ENCODE measurements at places on chromosomes 7 and 10.

GRCh38 chr7:117630501-117630900 is 150.7 kb downstream of the CFTR start:
- DNase-seq, result no peak

- no peak for DNase-seq
Measured at GRCh38 chr7:12281038-12281437, 69.9 kb downstream of the TMEM106B start.

DNA sequence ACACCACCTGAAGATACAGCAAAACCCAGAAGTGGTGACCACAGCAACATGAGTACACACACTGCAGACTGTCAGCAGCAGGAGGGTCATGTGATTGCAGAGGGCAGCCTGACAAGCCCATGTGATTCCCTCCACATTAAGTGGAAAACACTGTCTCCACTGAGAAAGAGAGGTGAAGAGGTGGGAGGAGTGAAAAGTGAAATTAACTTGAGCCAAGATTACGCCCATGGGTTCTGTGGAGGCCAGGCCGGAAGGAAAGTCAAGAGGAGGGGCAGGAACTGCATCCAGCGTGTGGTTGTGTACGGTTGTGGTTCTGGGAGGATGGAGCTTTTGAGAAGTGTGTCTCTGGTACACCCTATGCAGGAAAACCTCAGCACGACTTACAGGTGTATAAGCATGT is 138.5 kb downstream of the PLXNA4 start:
- no peak for DNase-seq

DNA sequence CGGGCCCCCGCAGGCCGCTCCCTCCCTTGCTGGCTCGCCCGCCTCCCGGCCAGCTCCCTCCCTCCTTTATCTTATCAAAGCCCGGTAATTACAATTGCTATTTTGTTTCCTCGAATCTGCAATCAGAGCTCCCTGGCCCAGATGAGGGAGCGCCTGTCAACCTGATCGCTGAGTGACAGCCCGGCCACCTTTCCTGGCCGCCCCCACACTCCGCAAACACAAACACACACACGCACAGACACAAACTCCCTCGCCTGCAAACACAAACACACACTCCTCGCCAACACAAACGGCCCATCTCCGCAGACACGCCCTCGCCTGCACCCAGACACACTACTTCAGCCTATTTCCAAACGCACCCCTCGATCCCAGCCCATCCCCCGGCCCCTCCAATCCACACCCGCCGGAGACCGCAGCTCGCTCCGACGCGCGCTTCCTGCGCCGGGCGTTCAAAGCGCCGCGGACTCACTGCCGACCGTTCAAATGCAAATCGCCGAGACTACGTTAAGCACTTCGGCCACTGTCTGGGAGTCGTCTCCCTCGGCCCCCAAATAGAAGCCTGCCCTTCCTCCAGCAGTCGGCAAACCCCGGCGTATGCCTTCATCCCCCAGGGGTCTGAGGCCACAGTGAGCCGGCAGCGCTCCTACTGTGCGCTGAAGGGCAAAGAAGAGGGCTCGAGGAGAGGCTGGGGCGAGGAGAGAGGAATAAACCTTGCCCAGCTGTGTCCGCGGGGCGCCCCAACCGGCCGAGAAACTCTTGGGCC is 3.0 kb upstream of the FGF8 start:
- peak; percentile 26 for DNase-seq

GRCh38 chr10:21060626-21061025 is 163.5 kb upstream of the NEBL start:
- no peak for DNase-seq

GRCh38 chr10:6123532-6123931 is 34.7 kb downstream of the RBM17 start:
- DNase-seq, result no peak

GRCh38 chr7:137519947-137520346 is 176.4 kb upstream of the PTN start:
- DNase-seq, result no peak

DNA sequence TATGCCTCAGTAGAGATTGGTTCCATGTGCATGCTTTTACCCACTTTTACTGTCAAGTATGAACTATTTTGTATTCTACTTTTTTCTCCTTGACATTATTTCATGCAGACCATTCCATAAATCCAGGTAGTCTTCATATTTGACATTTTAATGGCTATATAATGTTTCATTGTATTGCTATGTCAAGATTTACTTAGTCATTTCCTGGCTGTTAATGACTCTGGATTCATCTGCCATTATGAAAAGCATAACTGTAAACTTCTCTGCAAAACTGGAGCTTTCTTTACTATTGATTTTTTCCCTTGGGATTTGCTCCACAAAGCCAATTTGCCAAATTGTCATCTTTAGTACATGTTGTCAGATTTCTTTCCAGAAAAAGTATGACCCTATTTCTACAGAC is 6.8 kb upstream of the MSRB2 start:
- no peak for DNase-seq

DNA sequence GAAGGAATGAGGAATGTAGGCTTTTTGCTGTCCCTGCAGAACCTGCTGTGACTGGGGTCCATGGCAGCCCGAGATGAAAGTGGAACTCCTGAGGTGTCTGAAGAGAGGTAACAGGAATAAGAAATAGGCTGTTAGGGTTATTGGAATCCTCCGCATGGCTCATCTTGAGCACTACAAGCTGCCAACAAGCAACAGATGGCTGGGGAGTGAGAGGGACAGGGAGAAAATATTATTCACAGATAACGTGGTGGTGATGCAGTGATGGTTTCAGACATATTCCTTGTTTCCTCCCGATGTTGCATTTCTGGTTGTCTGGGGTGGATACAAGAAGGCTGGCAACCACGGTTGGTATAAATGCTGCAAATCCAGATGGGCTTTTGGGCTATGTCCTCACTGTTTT is 46.1 kb downstream of the AP3M1 start:
- no peak for DNase-seq

DNA sequence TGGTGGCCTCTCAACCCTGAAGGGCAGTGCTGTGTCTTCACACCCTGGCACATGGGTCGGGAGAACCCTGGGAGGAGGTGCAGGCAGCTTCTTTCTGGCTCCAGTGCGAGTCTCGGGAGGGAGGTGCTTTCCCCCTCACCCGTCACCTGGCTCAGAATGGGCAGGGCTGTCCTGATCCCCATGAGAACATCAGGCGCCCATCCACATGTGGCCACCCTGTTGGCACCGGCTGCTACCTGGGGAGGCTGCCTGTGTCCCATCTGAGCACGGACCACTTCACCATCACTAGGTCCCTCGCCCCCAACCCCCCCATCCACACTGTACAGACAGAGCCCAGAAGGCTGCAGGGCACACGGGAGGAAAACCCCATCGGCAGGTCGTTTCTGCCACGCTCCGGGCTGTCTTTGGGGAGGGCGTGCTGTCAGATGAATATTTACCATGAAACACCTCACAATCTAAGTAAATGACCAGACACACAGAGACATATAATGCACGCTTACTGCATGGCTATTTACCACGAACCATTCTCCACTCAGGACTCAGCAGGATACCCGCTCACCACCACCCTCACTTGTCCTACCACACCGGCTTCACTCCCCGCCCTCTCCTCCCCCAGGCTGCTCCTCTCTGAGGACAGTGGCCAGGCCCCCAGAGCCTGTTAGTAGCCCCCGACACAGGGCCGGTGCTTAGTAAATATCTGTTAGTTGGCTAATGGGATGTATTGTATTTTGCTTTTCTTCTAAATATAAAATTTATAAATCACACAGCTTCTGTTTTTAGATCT is 282.2 kb downstream of the DNAJB6 start:
- no peak for DNase-seq
